ENCODE measurements at places on chromosomes 11 and 22.

- no peak for DNase-seq
Measured at GRCh38 chr11:115784796-115785521, 280.7 kb upstream of the CADM1 start.

- no peak for DNase-seq
Measured at GRCh38 chr11:93639548-93639947, 21.9 kb upstream of the CEP295 start.

GRCh38 chr22:20405931-20406685, 12.2 kb downstream of the ZNF74 start:
- no peak for DNase-seq

DNA sequence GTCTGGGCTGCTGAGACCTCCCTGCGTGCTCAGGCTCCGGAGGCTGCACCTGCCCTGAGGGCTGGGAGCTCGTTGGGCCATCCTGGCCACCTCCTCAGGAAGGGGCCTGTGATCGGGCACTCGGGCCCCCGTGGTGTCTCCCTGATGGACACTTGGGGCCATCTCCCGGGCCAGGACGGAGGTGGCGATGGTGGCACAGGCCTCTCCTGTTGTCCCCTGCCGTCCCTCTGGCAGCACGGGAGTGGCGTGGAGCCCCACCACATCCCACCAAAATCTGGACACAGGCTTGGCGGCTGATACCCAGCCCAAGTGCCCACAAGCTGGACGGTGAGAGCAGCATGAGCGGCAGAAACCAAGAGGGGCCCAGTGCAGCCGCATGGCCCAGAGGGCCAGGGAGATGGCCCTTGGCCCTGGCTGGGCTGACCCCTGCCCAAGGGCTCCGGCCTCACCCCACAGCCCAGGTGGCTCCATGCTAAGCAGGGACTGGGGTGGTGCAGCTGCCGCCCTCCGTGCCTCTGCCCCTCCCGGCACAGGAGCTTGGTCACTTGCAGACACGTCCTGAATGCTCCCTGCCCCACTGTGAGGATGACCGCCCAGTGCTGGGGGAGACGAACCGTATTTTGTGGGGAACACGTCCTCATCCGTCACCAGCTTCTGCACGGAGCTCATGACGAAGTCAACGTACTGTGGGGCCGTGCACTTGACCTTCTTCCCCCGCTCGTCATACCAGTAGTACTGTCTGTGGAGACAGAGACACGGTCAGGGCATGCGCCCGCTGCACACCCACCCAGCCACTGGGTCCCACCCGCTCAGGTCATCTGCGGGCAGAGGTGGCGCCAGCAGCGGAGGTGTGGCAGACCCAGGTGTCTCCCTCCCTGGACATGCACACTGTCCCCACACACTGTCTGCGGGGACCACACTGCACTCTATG, 15.6 kb downstream of the MOB2 start:
- peak; percentile 46 for DNase-seq

GRCh38 chr22:29758068-29758622, 8.7 kb downstream of the ZMAT5 start:
- no peak for DNase-seq

- DNase-seq: peak; percentile 62
Measured at GRCh38 chr11:68843703-68844312, 2.1 kb upstream of the CPT1A start.

GRCh38 chr22:38709306-38709705, 3.6 kb downstream of the GTPBP1 start:
- no peak for DNase-seq

DNA sequence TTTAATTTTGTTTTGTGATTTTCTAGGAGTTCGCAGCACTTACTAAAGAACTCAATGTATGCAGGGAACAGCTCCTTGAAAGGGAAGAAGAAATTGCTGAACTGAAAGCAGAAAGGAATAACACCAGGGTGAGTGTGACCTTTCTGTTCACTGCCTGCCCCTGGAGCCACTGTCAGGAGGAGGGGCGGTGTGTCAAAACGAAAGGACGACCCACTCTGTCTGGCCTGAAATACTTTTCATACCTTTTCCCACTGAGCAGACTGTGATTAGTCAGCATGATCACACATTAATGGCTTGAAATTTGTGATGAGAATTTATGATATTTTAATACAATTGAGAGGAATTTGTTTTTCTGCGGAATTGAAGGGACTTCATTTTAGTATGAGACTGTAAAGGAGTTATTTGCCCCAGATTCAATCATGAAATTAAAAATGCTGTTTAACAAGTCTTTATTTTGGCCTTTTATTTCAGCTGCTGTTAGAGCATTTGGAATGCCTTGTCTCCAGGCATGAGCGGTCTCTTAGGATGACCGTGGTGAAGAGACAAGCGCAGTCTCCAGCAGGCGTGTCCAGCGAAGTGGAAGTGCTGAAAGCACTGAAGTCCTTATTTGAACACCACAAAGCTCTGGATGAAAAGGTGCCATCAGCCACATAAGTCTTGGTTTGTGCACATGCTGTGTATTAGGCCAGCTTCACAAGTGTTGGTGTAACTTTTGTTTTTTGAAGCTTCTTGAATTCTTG, 54.1 kb downstream of the PPFIA1 start:
- no peak for DNase-seq

DNA sequence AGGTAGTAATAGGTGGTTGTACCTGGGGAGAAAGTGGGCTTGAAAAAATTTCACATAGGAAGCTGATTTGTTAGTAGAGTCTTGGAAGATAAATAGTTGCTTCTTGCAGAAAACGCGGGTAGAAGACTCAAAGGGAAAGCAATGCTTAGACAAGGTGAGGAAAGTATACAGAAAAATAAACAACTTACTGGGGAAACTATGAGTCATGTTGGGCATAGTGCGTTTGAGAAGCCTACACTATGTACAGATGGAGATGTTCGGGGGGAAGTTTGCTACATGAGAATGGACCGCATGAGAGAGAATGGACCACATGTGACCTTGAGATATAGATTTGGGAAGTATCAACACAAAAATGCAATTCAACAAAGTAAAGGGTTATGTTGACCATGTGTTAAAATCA, 86.7 kb upstream of the DDI1 start:
- no peak for DNase-seq

GRCh38 chr11:116855413-116855812, 18.0 kb upstream of the APOA1 start:
- no peak for DNase-seq

DNA sequence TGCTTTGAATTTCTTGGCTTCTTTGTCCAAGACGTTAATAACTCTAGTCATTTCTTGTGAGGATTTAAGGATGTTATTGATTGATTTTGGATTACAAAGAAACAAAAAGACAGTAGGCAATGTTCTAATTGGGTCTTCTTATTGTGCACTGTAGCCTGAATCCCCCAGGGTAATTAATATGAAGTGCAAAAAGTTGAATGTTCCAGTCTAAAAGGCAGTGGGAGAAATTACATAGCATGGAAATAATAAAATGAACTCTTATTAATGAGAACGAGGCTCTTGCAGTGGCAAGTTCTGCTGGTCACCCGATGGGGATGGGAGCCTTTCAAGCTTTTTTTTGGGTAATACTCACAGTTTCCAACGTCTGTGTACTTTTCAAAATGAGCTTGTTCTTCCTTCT, 45.6 kb downstream of the UBASH3B start:
- no peak for DNase-seq

GRCh38 chr11:66744485-66745355, 15.7 kb upstream of the SPTBN2 start:
- DNase-seq: peak; percentile 90

GRCh38 chr22:37439347-37439746, 12.1 kb upstream of the ELFN2 start:
- DNase-seq: no peak

- no peak for DNase-seq
Measured at GRCh38 chr11:16945671-16946469, 68.3 kb downstream of the PLEKHA7 start.

- no peak for DNase-seq
Measured at GRCh38 chr22:42716221-42716620, 4.4 kb downstream of the A4GALT start.

Measured in CD8-positive, alpha-beta memory T cell (primary cell).